ENCODE measurements at places on chromosomes 5 and 9.

DNA sequence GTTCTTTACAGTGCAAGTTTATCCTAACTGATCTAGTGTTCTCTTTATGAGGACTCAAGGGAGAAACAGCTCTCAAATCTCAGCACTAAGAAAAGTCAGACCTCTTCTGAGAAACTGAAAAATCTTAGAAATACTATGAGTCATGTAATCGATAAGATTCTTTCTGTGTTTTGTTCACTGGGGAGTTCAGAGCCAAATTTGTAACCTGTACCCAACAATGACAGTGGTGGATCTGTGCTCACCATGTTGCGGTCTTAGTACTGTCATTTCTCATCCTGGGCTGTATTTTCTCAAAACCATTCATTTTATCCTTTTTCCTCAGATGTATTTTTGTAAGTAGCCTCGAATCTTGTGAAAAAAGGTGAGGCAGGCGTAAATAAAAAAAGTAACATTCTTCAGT lies 146.4 kb downstream of the ACER2 start:
- DNase-seq: no peak

DNA sequence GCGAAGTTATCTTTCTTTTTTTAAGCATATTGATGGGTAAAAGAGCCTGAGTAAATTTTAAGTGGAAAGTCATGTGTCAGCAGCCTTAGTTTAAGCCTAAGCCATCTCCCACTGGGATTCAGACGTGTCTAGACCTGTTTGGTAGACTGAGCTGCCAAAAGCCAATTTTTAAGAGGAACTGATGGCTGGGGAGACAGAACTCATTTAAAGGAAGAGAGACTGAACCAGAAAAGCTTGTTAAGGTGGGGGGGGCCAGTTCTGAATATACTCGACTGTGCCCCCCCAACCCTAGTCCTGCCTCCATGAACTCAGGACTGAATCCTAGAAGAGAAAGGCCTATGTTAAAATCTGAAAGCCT lies 58.3 kb upstream of the PLPP1 start:
- no peak for DNase-seq

DNA sequence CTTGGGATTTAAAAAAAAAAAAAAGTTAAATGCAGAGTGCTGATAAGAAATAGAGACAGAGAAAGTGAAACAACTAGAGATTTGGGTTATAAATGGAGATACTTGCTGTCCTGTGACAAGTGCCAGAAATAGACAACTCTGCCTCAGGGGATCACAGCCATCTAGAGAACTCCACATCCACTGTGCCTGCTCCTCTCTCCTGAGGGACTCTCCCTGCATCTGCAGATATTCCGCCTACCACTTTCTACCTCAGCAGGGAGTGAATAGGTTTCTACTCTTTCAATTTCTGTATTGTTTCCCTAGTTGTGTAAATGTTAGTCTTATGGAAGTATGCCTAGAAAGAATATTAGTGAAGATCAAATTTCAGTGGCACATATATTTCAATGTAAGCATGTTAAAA lies 307.2 kb downstream of the HTR1A start:
- DNase-seq: no peak

- DNase-seq: no peak
These were observed 11.4 kb downstream of the TTC1 start for GRCh38 chr5:160020266-160020770.

GRCh38 chr5:59164041-59164830 lies 581.4 kb downstream of the RAB3C start:
- no peak for DNase-seq
